Brain (organoid and tissue), 16 donors: ENCODE measurements at places on chromosomes 7 and 10. TPM values are rescaled to one million over a fixed set of nuclear protein-coding genes. Genes with fewer than 3 reads are reported as not detected.

ABHD11 gene
- polyA plus RNA-seq: 34.4 TPM

SLC39A12 gene
- polyA plus RNA-seq: 12.8 TPM

MRPS33 gene
- 80.0 TPM for polyA plus RNA-seq

PRLHR gene
- not detected for polyA plus RNA-seq

KCNMA1 gene
- 11.6 TPM for polyA plus RNA-seq

PNLIP gene
- not detected for polyA plus RNA-seq

PAX2 gene
- not detected for polyA plus RNA-seq

POLL gene
- 23.2 TPM for polyA plus RNA-seq

DLG5 gene
- polyA plus RNA-seq: 20.7 TPM

IQUB gene
- 0.20 TPM for polyA plus RNA-seq
